SW 1271 (cell line): ENCODE measurements at places on chromosomes 6 and 20.

- DNase-seq: no peak
Observed at GRCh38 chr6:140478631-140479030, 1104.2 kb upstream of the CITED2 start.

DNA sequence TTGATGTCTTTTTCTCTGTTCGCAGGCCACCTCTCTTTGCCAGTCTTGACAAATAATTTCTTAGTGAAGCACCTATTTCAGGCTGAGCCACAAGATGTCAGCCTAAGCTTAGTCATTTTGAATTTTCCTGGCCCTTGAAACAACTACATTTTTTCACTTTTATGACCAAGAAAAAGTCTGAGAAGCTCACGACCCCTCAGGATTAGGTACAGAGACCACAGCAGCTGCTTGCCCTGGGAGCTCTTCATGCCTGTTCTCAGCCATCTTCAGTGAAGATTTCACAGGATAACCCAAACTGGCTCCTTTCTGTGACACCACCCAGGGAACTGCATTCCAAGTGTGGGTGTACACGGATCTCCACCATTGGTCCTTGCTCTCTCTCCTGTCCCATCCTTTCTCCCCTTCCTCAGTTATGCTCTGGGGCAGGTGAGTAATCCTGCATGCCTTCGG, 38.4 kb upstream of the SPTLC3 start:
- no peak for DNase-seq

- no peak for DNase-seq
Observed at GRCh38 chr6:89615882-89616281, 22.7 kb downstream of the LYRM2 start.

DNA sequence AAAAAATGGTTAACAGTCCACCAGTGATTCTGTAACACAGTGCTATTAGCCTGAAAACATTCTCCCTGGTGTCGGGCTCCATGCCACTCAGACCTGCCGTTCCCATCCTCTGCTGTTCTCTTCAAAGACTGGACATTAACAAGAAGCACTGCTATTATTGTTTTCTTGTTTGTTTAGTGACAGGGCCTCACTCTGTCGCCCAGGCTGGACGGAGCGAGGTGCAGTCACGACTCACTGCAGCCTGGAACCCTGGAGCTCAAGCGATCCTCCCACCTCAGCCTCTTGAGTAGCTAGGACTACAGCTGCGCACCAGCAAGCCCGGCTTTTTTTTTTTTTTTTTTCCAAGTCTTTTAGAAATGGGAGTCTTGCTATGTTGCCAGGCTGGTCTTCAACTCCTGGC, 9.6 kb downstream of the RMND1 start:
- no peak for DNase-seq

GRCh38 chr6:10384610-10385523, 30.0 kb downstream of the TFAP2A start:
- DNase-seq: no peak

DNA sequence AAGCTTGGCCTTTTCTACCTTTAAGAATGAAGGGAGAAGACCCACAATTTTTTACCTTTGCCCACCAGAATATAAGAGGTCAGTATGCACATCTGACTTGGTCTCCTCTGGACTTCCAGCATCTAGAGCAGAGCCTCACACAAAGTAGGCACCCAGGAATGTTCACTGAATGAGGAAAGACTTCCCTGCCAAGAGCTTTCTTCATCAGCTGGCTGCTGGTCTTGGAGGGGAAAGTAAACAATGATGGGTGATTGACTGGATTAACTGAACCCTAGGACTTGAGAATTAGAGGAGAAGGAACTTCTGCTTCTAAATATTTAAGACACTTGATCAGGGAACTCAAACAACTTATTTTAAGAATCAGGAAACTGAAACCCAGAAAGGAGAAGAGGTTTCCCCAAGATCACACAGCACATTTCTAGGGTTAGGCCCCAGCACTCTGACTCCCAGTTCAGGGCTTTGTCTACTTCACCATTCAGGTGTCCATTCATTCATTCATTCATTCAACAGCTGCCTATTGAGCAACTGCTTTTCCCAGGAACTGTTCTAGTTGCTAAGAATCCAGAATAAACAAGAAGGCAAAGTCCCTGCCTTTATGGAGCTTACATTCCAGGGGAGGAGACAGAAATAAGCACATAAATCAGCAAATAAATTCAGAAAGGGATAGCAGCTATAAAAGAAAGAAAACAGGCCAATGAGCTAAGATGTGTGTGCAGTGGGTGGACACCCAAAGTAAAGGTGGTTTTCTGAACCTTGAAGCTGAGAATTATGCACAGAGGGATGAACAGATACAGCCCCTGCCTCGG, 216.9 kb upstream of the LRFN2 start:
- no peak for DNase-seq

DNA sequence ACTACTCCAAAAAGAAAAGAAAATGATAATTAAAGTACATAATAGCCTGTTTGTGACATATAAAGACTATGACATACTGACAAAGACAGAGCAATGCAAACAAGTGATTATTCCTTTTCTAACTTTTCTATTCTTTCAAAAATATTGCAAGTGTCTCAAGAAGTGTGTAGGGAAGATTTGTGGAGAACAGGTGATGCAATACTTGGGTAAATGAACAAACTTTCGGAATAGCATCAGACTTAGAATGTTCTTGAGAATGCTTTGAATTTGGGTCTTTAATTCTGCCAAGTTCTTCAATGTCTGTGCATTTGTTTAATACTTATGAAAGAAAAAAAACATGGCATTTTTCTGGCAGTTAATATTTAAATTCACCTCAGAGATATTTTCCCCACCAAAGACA, 40.0 kb upstream of the TRDN start:
- DNase-seq: no peak

- no peak for DNase-seq
Observed at GRCh38 chr6:10248378-10248843, 166.5 kb downstream of the TFAP2A start.
